Occipital lobe (tissue), 3 donors: ENCODE measurements at places on chromosomes 5 and 9.

GRCh38 chr5:14343376-14343775, 200.2 kb downstream of the TRIO start:
- DNase-seq, result no peak

- DNase-seq, result no peak
Observed at GRCh38 chr9:95506428-95506677, 10.4 kb downstream of the PTCH1 start.

DNA sequence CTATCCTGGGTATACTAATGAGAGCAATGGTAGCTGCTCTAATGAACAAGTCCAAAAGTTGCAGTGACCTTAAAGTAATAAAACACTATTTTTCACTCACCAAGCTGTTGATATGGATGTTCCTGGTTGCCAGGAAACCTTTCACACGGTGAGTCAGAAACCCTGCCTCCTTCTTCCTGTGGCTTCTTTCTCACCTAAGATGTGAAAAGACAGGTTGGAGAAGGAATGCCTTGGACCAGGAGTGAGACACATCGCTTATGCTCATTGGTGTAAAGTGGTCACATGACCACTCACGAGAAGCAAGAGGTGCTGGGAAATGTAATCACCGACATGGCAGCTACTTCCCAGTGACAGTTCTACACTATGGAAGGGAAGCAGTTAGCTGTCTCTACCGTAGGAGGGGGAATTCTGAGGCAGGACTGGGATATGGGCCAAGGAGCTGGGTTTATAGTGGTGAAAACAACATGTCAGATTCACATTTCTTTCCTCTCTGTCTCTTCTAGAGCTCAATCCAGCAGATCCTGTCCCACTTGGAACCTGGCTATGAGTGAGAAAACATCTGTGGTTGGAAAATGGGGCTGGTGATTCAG, 320.4 kb upstream of the KLF4 start:
- no peak for DNase-seq

DNA sequence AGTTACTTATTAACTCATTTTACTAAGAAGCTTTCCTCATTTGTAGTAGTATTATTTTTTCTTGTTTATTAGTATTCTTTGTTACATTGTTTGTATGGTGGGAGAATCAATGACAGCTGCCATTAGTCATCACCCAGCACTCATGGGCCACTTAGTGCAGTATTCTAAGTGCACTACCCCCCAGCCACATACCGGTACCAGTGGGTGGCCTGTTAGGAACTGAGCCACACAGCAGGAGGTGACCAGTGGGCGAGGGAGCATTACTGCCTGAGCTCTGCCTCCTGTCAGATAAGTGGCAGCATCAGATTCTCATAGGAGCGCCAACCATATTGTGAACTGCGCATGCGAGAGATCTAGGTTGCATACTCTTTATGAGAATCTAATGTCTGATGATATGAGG, 24.2 kb upstream of the CAMLG start:
- no peak for DNase-seq

- no peak for DNase-seq
Observed at GRCh38 chr5:150327139-150327538, 24.4 kb upstream of the ARSI start.

DNA sequence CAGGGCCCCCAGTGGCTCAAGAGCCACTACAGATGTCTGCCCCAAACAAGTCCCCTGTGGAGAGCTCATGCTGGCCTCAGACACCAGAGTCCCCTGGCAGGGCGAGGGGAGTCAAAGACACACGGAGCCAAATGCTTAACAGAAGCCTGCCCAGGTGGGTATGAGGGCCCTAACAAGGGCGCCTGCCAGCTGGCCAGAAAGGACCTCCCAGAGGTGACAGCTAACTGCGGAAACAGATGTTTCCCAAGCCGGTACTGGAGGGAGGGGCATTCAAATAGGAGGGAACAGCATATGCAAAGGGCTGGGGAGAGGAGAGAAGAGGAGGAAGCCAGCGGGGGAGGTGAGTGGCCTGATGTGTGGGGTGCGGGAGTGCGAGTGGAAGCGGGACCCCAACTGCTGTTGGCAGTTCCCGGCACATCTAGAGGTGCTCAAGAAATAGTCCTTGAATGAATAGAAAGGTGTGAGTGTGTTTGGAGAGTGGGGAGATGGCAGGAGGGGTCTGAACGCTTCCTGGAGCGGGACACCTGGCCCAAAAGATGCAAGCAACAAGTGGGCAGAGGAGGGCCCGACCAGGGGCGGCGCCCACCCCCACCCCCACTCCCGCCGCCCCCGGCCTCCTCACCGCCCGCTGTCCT, 824 bp downstream of the MXD3 start:
- DNase-seq, result no peak

DNA sequence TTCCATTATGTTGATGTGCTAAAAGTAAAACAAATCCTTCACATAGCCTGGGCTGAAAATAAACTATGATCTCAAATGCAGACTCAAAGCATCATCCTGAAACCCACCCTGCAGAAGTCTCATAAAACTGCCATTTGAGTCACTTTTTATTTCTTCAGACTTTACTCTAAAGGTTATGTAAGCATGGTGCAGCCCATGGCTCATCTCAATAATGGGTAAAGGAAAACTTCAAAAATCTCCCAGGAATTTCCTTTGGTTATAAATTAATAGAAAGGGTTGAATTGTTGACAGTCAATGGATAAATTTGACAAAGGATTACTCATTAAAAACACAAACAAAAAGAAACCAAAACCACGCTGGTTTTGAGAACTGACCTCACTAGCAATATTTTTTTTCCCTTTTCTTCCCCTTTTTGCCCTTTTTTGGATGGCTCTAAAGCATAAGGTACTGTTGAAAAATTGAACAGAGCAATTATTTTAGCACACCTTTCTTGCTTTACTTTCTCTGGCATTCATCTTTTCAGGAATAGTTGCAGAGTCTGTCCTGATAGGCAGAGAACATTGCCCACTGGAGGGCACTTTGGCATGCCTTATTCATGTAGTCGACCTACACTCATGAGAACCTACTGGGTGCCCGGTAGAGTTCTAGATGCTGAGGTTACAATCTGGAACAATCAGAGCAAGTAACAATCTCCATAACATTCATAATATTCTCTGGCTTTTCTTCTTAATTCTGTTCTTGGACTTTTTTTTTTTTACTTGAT, 191.4 kb downstream of the TMEM167A start:
- DNase-seq, result no peak

DNA sequence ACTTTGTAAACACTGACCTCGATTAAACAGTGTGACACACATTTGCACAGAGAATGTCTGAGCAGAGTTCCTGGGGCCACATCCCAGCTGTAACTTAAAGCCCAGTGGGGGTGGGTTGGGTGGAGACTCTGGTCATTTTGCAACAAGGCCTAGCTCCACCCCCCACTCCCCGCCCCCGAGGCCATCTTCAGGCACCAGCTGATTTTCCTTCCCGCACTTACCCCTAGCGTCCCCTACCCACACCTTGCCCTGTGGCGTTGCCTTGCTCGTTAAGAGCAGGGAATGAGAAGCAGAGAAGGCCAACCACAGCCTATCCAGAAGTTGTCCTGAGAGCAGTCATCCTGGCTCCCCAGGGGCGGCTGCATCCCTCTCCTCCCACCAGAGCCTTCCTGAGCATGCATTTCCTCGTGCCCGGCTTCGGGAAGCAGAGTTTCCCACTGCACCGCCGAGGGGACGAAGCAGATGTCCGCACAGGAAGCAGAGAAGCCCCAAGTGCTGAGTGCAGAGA, 101.7 kb upstream of the SARDH start:
- no peak for DNase-seq

DNA sequence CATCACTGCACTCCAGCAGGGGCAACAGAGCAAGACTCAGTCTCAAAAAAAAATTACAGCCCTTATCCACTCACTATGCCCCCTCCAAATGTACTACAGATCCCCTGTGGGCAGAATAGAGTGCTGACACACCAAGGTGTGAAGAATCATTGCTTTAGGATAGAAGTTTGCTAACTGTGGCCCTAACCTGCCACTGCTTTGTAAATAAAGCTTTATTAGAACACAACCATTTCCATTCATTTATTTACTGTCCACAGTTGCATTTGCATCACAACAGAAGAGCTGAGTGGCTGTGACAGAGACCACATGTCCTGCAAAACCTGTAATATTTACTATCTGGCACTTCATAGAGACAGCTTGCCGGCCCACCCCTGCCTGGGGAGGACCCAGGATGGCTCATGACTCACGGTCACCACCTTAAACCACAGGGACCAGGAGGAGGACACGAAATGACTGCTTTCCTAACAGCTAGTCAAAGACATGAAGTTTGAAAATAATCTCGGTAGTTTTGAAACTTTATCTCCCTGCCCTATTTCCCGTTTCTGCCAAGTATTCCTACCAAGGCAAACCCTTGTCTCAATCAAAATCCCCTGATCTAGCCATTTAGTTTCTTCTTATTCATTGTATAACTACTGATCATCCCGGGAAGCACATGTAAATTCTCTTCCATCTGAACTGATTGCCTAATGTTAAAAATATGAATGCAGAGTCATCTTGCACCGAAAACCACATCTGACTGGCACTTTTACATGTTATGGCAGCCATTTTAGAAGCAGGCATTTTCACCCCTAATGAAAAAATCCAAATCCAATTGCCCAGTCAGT, 206.1 kb downstream of the SLIT3 start:
- no peak for DNase-seq

DNA sequence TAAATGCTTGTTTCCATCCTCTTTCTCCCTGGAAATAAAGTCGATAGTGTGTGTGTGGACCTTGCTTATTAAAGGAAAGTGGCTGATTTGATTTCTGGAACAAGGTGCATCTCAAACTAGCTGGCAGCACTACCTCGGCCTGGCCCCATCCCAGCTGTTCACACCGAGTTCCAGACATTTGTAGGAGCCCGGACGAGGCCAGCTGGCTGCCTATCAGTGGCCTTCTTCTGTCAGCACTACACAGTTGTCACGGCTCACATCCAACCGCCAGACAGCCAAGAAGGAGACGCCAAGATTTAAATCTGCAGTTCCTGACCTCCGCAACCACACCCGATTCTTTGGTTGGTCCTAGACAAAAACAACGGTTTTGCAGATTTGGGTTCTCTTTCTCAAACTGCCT, 63.6 kb downstream of the PALM2AKAP2 start:
- DNase-seq, result no peak

- no peak for DNase-seq
Observed at GRCh38 chr5:21581508-21581907, 1271.6 kb downstream of the CDH12 start.

GRCh38 chr9:133716564-133717112, 21.5 kb downstream of the SARDH start:
- DNase-seq, result no peak

GRCh38 chr9:84154320-84154719, 173.7 kb downstream of the RMI1 start:
- DNase-seq, result no peak

GRCh38 chr9:78879324-78880100, 582.6 kb downstream of the PSAT1 start:
- no peak for DNase-seq

GRCh38 chr5:106873568-106873967, 797.2 kb downstream of the EFNA5 start:
- no peak for DNase-seq

- no peak for DNase-seq
Observed at GRCh38 chr5:168603746-168604145, 24.6 kb upstream of the PANK3 start.

DNA sequence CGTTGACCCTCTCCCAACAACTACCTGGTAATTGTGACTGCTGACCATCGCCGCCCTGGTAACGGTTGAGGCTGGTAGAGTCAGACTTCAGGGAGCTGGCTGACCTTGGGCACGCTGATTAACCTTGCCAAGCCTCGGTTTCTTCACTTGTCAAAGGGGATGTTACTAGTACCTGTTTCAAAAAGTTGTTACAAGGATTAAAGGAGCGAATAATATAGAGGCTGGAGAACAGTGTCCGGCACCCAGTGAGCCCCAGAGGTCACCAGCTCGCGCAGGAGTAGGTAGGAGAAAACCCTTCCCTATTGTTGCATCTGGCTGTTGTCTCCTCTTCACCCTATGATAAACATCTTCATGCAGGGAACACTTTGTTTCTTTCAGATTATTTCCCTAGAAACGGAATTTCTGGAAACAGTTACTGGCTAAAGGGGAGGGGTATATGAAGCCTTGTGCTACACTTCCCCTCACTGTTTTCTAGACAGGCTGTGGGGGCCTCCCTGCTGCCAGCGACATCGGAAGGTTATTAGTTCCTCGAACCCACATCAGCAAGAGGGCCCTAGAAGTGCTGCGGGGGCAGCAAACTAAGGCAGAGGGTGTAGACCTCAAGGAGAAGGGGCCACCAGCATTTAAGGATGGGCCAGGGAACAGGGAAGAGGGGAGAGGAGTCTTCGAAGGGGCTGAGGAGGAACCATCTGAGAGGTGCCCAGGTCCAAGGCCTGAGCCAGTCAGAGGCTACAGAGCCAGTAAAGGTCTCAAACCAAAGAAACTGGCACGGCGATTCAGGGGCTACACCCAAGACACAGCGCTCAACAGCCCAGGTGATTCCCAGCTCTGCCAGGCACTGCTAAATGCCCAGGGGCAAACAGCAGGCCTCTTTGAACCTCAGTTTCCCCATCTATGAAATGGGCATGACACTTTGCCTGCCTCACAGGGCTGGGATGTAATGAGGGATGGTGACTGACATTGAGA, 37.6 kb downstream of the HRH2 start:
- no peak for DNase-seq

DNA sequence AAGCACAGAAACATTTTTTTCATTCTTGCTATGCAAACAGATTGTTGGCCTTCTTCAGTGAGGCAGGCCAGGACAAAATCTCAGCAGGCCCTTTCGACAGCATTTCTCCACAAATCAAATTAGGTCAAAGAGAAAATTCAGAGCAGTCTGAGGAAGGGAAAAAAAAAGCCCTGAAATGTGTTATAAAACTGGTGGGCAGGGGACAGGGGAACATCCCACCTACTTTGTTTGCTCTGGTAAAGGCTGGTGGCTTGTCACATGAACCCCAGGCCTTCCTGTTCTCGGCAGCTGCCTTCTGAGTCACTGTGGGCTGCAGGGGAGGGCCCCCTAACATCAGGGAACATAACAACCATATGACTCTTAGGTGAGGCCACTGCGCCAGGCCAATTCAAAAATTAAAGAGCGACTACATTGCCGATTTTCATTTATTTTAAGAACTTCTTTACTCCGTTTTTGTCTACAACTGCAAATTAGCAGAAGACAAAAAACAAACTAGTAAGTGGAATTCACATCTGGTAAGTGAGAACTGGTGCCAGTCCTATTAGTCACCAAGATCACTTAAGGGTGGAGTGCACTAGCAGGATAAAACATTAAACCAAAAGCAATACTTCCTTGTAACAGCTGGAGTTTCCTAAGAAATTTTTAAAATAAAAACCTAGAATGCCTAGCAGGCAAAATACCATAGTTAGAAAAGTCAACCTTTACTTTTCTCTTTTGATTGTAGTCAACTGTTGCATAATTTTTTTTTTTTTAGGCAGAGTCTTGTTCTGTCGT, 46.2 kb upstream of the DENND4C start:
- peak; percentile 10 for DNase-seq

DNA sequence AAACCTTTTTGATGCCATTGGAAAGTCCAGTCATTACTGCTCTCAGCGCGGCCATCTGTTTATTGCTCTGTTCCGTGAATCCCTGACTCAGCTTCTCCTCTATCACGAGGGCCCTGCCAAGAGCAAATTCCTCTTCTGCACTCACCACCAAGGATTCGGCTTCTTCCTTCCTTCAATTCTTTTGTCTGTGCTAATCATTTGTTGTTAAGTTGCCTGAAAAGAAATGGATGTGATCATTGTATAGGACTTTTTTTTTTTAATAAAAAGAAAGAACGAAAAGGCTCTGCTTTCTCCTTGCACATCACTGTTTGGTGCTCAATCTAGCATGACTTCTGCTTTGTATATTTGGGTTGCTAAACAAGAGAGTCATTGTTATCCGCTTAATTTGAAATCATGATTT, 128.7 kb upstream of the PIK3R1 start:
- DNase-seq, result peak; percentile 12
